ENCODE measurements at places on chromosomes 12 and 14. TPM values are rescaled to one million over a fixed set of nuclear protein-coding genes. Genes with fewer than 3 reads are reported as not detected.

- no peak for DNase-seq
These were observed 4.7 kb downstream of the KLRK1 start for GRCh38 chr12:10385166-10385613.

GRCh38 chr14:20998674-20999366 is at the start of gene SLC39A2:
SLC39A2 (plus strand) TSS chr14:20999293; CDS start chr14:20999447, 154 bp downstream.
- peak; percentile 48 for DNase-seq

DNA sequence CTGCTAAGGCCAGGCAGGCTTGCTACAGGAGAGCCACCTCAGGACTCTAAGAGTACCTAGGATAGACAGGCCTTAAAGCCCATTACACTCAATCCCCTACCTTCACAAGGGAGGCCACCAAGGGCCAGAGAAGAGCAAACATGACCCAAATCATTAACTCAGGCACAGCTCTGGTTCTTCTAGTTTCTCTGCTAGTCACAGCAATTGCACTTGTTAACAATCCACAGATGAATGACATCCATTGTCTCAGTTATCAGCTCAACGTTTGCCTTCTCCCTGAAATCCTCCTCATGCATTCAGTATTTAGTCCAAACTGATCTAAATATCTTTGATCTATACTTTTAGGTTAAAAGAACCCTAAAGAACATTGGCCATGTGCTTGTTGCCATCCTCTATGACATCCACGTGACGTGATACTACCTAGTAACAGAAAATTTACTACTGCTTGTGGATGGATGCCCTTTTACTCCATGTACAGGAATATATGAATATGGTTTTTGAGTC is 164.5 kb downstream of the STXBP6 start:
- no peak for DNase-seq

FLVCR2 gene
- total RNA-seq = 2.5 TPM

DNA sequence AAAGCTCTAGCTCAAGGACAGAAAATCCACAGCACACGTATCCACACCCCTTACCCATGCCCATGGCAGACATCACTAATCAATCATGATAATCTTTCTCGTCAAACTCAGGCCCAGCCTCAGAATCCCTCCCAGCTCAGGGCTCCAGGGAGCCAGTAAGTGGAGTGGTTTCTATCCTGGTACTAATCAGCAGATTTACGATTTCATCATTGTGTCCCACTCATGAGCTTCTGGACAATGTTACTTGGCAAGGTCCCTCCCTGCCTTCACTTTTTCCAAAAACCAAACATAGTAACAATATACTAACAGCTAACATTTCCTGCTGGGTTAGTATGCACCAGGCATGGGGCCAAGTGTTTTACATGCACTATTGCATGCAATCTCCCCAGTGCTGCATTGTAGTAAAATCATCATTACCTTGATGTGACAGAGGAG is 45.8 kb upstream of the NCOR2 start:
- no peak for DNase-seq

PMCH gene
- not detected for total RNA-seq

- DNase-seq = peak; percentile 84
These were observed 608.4 kb downstream of the LRFN5 start for GRCh38 chr14:42214981-42215491.

AMHR2 gene
- not detected for total RNA-seq

CFAP73 gene
- not detected for total RNA-seq

DNA sequence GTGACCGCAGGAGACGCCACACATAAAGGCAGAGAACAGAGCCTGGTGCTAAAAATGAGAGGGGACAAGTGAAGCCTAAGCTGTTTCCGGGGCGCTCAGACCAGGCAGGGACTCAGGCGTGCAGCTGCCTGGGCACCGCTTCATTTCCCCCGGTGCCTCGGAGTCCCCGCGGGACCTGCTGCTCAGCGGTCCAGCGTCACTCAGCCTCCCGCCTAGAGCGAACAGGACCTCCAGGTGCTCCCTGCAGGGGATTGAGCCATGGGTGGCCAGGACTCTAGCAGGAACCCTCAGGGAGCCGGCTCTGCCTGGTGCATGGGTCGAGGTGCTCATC is 31.0 kb downstream of the CCDC85C start:
- DNase-seq = no peak

DNA sequence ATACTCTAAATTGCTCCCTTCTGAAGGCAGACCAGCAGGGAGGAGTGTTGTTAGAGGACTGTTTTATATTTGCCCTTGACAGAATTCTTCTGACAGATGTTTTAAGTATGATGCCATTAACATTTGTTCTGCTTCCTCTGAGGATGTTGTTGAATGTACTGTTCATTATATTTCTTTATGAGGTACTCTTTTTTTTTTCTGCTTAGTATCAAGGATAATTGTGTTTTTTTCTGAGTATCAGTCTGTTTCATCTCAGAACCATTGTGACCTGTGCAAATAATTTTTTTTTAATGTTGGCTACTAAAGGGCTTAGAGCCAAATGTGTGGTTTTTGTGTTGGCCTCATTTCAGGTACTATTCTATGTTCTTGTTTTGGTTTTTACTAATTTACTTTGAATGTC is 10.6 kb downstream of the METAP2 start:
- DNase-seq = no peak

NUMB gene
- total RNA-seq = 10.8 TPM

DNA sequence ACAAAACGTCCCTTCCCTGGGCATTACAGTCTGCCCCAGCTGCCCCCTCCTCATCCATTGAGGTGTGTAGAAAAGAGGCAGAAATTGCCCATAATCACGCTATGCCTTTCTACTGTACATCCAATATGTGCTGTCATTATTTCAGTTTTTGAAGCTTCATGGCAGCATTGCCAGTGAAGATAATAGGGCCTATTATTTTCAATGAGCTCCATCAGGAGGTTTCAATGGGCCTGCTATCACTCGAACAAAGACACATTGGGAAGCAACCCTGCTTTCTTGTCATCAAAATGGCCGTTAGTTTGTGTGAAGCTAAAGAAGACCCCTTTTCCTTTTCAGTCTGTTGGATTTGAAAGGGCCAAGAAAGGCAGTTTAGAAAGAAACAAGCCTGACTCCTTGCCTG is 653.8 kb downstream of the NOVA1 start:
- peak; percentile 9 for DNase-seq

DNA sequence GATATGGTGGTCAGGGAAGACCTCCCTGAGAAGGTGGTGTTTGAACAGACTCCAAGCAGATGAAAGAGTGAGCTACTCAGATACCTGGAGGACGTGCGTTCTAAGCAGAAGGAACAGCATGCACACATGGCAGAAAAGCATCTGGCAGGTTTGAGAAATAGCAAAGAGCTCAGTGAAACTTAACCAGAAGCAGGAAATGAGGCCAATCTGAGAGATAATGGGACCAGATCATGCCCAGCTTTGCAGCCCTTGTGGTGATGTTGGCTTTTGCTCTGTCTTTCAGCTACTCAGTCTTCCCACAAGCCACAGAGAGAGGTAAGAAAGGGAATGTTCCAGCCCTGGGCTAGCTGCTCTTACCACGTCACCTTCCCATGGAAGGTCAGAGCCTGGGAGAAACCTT is 176.3 kb upstream of the GSC start:
- no peak for DNase-seq

CNTN1 gene
- total RNA-seq = 79.1 TPM

EIF2S3B gene
- 1.3 TPM for total RNA-seq

DNA sequence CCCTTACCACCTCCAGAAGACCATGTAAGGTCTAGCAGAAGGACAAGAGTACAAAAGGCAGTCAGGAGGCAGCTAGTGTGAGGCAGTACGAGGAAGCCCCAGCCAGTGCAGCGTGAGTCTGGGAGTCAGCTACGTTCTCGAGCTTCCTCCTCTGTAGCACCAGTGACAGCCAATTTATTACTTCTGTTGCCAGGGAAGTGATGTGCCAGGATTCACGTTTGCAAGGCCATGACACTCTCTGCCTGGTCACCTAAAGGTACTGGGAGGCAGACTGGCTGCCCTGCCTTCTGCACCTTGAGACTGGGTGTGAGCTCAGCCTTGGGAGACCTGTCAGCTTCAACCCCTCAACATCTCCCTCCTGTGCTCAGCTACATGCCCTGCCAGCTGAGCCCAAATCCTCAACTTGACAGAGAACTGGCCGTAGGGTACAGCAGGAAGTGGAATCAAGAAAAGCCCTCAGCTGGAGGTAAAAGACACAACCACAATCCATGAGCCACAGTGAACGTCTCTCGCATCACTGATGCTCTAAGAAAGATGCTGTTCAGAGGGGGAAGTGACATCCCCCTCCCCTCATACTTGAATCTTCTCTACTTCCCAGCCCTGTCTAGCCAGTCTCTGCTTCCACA is 182.5 kb upstream of the RGS6 start:
- DNase-seq = no peak

- no peak for DNase-seq
These were observed 11.8 kb downstream of the RPS6KL1 start for GRCh38 chr14:74911221-74911620.

GRCh38 chr12:47753021-47754001 is 5.4 kb downstream of the RAPGEF3 start:
- peak; percentile 68 for DNase-seq

VPS29 gene
- total RNA-seq = 76.5 TPM

GRCh38 chr12:53201177-53201541 is 5.9 kb downstream of the ITGB7 start:
- DNase-seq = no peak

DNA sequence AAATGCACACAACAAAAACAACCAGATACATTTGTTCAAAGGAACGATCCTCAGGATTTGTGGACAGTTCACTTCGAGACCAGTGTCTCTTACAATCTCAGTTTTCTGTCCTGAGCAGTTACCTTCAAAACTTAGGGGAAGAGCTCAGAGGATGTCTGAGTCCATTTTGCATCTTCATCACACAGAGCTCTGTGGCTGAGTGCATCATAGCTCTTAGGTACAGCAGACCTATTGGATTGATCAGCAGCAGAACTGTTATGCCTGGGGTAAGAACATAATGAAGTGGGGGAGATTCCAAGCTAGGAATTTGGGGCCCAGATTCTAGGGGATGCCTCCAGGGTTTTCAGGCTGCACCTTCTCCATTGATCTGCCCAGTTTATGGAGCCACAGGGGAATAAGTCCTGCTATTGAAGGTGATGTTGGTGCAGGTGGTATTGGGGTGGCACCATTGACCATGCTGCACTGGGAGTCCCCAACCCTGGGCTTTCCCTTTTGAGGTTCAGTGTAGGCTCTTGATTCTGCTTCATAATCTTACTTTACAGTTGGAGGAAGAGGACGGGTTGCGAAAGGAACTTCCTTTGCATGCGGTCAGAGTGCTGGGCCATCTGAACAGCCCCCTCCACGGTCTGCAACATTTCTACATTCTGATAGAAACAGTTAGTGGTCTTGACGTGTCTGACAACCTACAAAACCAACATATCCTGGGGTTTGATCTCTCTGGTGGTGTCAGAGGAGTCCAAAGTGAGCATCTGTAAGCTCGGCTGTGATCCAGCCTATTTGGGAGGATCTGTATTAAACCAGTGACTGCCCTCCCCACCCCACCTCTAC is 112.8 kb downstream of the CHST11 start:
- DNase-seq = no peak

UNC79 gene
- total RNA-seq = 1.2 TPM

GRCh38 chr12:6754411-6754810 is 1.5 kb upstream of the MLF2 start:
- no peak for DNase-seq

DNA sequence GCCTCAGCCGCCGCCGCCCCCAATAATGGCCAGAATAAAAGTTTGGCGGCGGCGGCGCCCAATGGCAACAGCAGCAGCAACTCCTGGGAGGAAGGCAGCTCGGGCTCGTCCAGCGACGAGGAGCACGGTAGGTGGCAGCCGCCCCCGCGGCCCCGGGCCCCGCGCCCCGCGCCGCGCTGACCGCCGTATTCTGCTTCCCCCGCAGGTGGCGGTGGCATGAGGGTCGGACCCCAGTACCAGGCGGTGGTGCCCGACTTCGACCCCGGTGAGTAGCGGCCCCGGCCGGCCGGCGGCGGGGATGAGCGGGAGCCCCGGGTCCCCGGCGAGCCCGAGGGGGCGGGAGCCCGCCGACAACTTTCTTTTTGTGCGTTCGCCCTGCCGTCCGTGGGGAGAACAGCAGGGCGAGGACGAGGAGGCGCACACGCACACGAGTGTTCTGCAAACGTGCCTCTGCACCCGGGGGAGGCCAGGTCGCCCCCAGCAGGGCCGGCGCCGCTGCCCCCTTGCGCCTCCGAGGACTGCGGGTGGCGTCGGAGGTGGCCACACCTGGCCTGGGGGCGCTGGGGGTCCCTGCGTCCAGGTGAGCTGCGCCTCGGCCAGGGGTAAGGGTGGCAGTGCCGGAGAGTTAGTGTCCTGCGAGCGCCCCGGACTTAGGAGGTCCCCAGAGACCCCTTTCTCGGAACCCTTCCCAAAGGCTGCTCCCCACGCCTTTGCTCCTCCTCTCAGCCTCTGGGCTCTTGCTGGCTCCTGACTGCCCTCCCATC is 794 bp downstream of the RCOR1 start:
- peak; percentile 46 for DNase-seq

P2RX2 gene
- not detected for total RNA-seq

OTX2 gene
- not detected for total RNA-seq

- DNase-seq = peak; percentile 59
These were observed 69.4 kb downstream of the ARMH4 start for GRCh38 chr14:58082491-58083098.

RTL1 gene
- not detected for total RNA-seq

- DNase-seq = no peak
These were observed 315.7 kb downstream of the PAWR start for GRCh38 chr12:79375050-79375449.

NOVA1 gene
- 2.2 TPM for total RNA-seq

OASL gene
- 0.35 TPM for total RNA-seq

GRCh38 chr12:12927211-12928079 is 24.5 kb downstream of the GPRC5D start:
- no peak for DNase-seq

ARHGEF25 gene
- 16.3 TPM for total RNA-seq

- no peak for DNase-seq
These were observed 24.2 kb upstream of the HIF1A start for GRCh38 chr14:61671082-61671481.

DNA sequence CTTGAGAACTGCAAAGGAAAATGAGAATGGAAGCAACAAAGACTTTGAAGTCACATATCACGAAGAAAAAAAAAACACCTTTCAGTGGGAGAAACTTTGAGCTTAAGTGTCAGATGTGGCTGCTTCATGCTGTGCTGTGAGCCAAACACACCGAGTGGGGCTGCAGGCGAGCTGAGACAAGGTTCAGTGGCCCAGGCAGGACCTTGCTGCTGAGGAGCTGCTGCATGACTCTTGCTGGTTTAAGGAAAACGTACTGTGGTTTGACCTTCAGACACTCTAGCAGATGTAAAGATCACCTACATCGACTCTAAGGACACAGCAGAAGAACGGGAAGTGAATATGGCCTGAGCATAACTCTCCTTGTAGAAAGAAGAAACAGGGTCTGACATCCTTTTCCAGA is 118.1 kb upstream of the OR4E1 start:
- DNase-seq = no peak

DNA sequence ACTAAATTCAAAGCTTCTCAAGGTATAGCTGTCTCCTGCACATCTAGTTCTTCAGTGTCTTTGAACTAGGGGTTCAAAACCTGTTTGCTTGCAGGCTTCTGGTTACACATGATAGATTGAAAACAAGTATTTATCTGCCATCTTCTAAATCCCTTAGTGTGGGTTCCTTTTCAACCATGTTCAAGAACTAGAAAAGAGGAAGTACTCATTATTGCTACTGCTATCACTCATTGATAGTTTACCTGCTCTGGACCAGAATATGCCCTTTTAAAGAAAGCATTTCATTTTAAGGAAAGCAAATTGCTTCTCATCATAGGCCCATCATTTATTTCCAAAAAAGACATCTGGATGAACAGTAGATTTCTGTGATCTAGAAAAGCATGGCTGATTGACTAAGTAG is 37.1 kb upstream of the VSX2 start:
- DNase-seq = no peak

TGFB3 gene
- total RNA-seq = 4.4 TPM

CHST11 gene
- total RNA-seq = 27.4 TPM

EXOC3L4 gene
- not detected for total RNA-seq

All from SK-MEL-5 (cell line).